Stimulated activated CD4-positive, alpha-beta T cell treated with anti-CD3 and anti-CD28 coated beads, Interleukin-1b, Interleukin-23, amount 100 ng/mL, for 1 hour (primary cell): ENCODE measurements at places on chromosomes 1 and 21.

GRCh38 chr1:228849011-228849541 is 113.8 kb downstream of the RHOU start:
- DNase-seq = no peak

GRCh38 chr1:20634594-20635084 is 1.4 kb downstream of the PINK1 start:
- DNase-seq = no peak

- DNase-seq = no peak
Measured at GRCh38 chr1:66168948-66169671, 364.8 kb upstream of the SGIP1 start.

DNA sequence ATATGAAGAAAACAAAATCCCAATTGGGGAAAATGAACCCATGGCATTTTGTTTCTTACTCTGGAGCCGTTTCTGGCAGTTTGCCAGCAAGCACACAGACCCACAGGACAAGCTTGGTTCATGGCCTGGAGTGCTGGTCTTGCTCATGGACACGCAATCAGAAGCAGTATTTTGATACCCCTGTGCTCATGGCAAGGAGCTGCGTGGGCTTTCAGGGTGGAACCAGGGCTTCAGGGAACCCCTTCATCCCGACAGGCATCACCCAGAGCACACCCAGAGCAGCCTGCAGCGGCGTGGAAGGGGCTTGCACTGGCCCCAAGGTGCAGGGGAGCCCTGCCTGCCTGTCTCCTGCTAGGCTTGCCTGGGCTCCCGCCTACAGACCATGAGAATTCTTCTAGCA is 45.4 kb upstream of the PCBP3 start:
- no peak for DNase-seq

GRCh38 chr1:186178426-186179043 is 196.5 kb downstream of the TPR start:
- no peak for DNase-seq

DNA sequence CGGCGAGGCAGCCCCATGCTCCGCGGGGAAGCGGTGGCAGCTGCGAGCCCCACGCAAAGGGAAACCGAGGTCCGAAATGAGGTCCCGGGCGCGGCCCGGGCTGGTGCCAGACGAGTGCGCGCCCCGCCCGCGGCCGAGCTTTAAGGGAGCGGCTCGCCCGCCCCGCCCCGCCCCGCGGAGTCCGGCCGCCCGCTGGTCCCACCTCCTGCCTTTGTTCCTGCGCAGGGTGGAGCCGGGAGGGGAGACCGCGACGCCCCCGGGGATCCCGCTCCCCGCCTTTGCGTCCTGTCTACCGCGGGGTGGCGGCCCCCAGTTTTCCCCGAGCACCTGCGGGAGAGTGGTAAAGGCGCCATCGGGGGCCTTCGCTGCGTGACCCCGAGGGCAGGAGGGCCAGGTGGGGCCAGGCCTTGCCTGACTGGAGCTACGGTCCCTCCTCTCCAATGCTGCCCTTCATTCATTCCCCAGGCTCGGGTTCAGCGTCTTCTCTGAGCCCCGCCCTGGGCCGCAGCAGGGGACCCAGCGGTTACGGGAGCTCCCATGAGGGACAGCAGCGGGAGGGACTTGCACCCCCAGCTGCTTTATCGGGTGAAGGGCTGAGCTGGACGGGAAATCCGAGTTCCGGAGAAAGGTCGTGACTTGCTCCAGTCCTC is at the start of gene HES2:
Gene HES2 (minus strand): TSS at position 116 of the 650 bp plus-strand sequence. CDS start 99 bp downstream, at position 17.
- no peak for DNase-seq

DNA sequence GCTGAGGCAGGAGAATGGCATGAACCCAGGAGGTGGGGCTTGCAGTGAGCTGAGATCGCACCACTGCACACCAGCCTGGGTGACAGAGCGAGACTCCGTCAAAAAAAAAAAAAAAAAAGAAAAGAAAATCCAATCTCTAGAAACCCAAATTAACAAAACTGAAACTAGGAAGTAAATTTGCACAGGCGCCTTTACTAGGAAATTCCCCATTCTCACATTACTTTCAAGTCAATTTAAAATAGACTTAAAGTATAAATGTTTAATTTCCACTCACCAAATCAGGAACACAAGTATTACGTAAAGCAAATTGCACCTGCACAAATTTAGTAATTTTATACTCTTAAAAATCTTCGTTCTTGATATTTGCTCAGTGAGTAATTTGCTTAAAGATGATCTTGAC is 67.8 kb upstream of the BCAR3 start:
- no peak for DNase-seq
